ENCODE measurements at places on chromosomes 1 and 21. TPM values are rescaled to one million over a fixed set of nuclear protein-coding genes. Genes with fewer than 3 reads are reported as not detected.

The ANGPTL1 gene
- 34.1 TPM for total RNA-seq

The ADAMTSL4 gene
- total RNA-seq, result 23.4 TPM

The GSTM5 gene
- 4.4 TPM for total RNA-seq

The ZNF697 gene
- total RNA-seq, result 8.0 TPM

The OR6K3 gene
- not detected for total RNA-seq

The IVL gene
- not detected for total RNA-seq

The EFNA1 gene
- 14.2 TPM for total RNA-seq

The CHI3L1 gene
- 3,366 TPM for total RNA-seq

The ARPC5 gene
- 75.8 TPM for total RNA-seq

The IGSF5 gene
- total RNA-seq, result not detected

The TSACC gene
- not detected for total RNA-seq

The SAMSN1 gene
- 0.44 TPM for total RNA-seq

The NIT1 gene
- 18.6 TPM for total RNA-seq

The TRAF5 gene
- total RNA-seq, result 8.0 TPM

The GRIK3 gene
- not detected for total RNA-seq

The E2F2 gene
- 0.15 TPM for total RNA-seq

The DNAI4 gene
- total RNA-seq, result 1.8 TPM

The SLFNL1 gene
- total RNA-seq, result 0.15 TPM

The FYB2 gene
- not detected for total RNA-seq

The HSD3B1 gene
- total RNA-seq, result not detected

The LINGO4 gene
- total RNA-seq, result not detected

The KRTAP15-1 gene
- not detected for total RNA-seq

The MRTO4 gene
- 18.5 TPM for total RNA-seq

The KANK4 gene
- total RNA-seq, result not detected

The GPR25 gene
- total RNA-seq, result not detected

The TMPRSS3 gene
- not detected for total RNA-seq

The PODN gene
- total RNA-seq, result 59.5 TPM

The FOXE3 gene
- total RNA-seq, result not detected

The HP1BP3 gene
- 141 TPM for total RNA-seq

The SLC26A9 gene
- not detected for total RNA-seq

The TOE1 gene
- total RNA-seq, result 3.1 TPM

The C8A gene
- total RNA-seq, result not detected

The DCLRE1B gene
- total RNA-seq, result 2.6 TPM

The ZFP69B gene
- total RNA-seq, result 0.44 TPM

The IFI16 gene
- total RNA-seq, result 238 TPM

The CDKN2C gene
- 14.8 TPM for total RNA-seq

The LDLRAD2 gene
- total RNA-seq, result 0.98 TPM

The KCNE2 gene
- total RNA-seq, result not detected

The NCAM2 gene
- 2.4 TPM for total RNA-seq

The PAQR6 gene
- 0.37 TPM for total RNA-seq

The APCS gene
- total RNA-seq, result not detected

The TACSTD2 gene
- total RNA-seq, result not detected

The S100A2 gene
- 1.9 TPM for total RNA-seq

The TXNIP gene
- total RNA-seq, result 274 TPM

The GSTM3 gene
- 135 TPM for total RNA-seq

The THAP3 gene
- 24.9 TPM for total RNA-seq

The PLEKHN1 gene
- total RNA-seq, result 0.50 TPM

The SPRR2F gene
- total RNA-seq, result not detected

The CYP4A11 gene
- total RNA-seq, result not detected

The MCOLN3 gene
- total RNA-seq, result 0.64 TPM

The POGZ gene
- total RNA-seq, result 21.2 TPM

The ABCG1 gene
- 0.29 TPM for total RNA-seq

The TTC39A gene
- not detected for total RNA-seq

The THRAP3 gene
- 89.7 TPM for total RNA-seq

The TFAP2E gene
- total RNA-seq, result not detected
